ENCODE measurements at places on chromosomes 5 and 9. TPM values are rescaled to one million over a fixed set of nuclear protein-coding genes. Genes with fewer than 3 reads are reported as not detected.

ARHGEF28 gene
- 28.2 TPM for total RNA-seq

SPATA31A3 gene
- total RNA-seq, result not detected

OBP2B gene
- not detected for total RNA-seq

LOX gene
- total RNA-seq, result 3.3 TPM

TMOD1 gene
- total RNA-seq, result 16.0 TPM

KCNIP1 gene
- 0.46 TPM for total RNA-seq

DNA sequence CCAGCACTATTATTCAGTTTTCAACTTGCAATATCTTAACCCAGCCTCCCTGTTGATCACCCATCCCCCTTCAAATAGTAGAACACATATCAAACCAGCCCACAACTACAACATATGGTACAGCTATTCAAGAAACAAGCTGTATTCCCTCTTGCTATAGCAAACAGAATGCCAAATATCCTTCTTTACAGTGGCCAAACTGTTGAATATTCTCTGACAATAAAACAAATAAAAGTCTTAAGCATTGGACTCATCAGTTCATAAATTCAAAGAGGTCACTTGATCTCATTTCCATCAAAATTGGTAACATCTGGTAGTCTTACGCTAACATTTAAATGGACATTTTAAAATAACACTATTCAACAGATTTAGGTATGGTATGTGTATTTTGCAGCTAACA is 350.8 kb downstream of the EFNA5 start:
- H3K4me3 ChIP-seq, result no peak overlapping the region
- H3K27ac ChIP-seq, result no peak overlapping the region
- no peaks in the 10 kb centered on the region for H3K27me3 ChIP-seq
- H3K4me1 ChIP-seq, result no peaks in the 10 kb centered on the region
- DNase-seq, result no peak

DNA sequence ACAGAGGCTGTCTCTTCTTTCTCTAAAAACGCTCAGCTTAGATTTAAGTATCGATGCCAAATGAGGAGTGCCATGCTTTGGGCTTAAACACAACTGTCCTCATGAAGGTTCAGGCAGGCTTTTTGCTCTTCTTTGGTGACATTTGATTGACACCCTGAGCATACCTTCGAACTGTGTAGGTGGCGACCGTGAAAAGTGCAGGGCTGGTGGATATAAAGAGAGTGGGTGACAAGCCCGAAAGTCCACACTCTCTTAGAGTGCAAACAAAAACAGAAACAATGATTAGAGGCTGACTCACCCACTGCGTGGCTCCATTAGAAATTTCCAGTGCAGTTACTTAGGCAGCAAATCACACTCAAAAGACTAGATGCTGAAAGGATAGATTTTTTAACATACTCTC is 141.7 kb downstream of the SYK start:
- H3K27me3 ChIP-seq, result no peaks in the 10 kb centered on the region
- H3K27ac ChIP-seq, result no peak overlapping the region
- H3K4me1 ChIP-seq, result no peaks in the 10 kb centered on the region
- no peak for DNase-seq
- no peak overlapping the region for H3K4me3 ChIP-seq

GRCh38 chr9:7223981-7224380 is 466.2 kb downstream of the KDM4C start:
- no peak for DNase-seq
- H3K4me1 ChIP-seq, result no peaks in the 10 kb centered on the region
- no peak overlapping the region for H3K27ac ChIP-seq

- no peak for DNase-seq
- H3K27ac ChIP-seq, result no peak overlapping the region
- no peaks in the 10 kb centered on the region for H3K27me3 ChIP-seq
- no peaks in the 10 kb centered on the region for H3K36me3 ChIP-seq
These were observed 567.9 kb downstream of the CDH9 start for GRCh38 chr5:26470439-26470838.

GRCh38 chr9:99373912-99374311 is 151.8 kb downstream of the SEC61B start:
- H3K27ac ChIP-seq, result no peak overlapping the region
- no peaks in the 10 kb centered on the region for H3K36me3 ChIP-seq
- H3K4me1 ChIP-seq, result no peaks in the 10 kb centered on the region
- DNase-seq, result no peak

GRCh38 chr5:167057665-167058064 is 1233.8 kb upstream of the WWC1 start:
- no peak overlapping the region for H3K27ac ChIP-seq
- no peaks in the 10 kb centered on the region for H3K27me3 ChIP-seq
- no peak for DNase-seq

- H3K36me3 ChIP-seq, result no peaks in the 10 kb centered on the region
- no peaks in the 10 kb centered on the region for H3K27me3 ChIP-seq
- H3K27ac ChIP-seq, result no peak overlapping the region
- DNase-seq, result no peak
These were observed 23.8 kb downstream of the PHAX start for GRCh38 chr5:126624534-126624933.

- no peaks in the 10 kb centered on the region for H3K27me3 ChIP-seq
- H3K4me1 ChIP-seq, result no peaks in the 10 kb centered on the region
- H3K36me3 ChIP-seq, result no peaks in the 10 kb centered on the region
- no peak overlapping the region for H3K27ac ChIP-seq
- DNase-seq, result no peak
These were observed 39.5 kb upstream of the GOLGA1 start for GRCh38 chr9:124980431-124980830.

DNA sequence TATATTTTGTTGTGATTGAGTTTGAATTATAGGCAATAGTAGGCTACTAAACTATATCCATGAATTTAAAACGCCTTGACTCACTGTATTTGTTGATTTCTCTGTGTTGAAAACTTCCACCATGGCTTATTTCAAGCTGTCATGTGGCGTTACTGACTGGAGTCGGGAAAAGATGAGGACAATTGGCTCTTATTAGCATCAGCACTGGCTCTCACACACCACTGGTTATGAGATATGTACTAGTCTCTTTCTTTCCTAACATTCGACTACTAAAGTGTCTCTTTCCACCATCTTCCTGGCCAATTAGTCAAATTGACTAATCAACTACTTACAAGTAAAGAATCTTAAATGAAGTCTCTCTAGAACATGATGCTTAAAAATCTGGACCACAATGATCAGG is 9.1 kb upstream of the DAB2 start:
- H3K27me3 ChIP-seq, result no peaks in the 10 kb centered on the region
- peak overlapping the region; percentile 47 for H3K27ac ChIP-seq
- no peak overlapping the region for H3K4me3 ChIP-seq
- no peaks in the 10 kb centered on the region for H3K4me1 ChIP-seq
- no peaks in the 10 kb centered on the region for H3K36me3 ChIP-seq

DNA sequence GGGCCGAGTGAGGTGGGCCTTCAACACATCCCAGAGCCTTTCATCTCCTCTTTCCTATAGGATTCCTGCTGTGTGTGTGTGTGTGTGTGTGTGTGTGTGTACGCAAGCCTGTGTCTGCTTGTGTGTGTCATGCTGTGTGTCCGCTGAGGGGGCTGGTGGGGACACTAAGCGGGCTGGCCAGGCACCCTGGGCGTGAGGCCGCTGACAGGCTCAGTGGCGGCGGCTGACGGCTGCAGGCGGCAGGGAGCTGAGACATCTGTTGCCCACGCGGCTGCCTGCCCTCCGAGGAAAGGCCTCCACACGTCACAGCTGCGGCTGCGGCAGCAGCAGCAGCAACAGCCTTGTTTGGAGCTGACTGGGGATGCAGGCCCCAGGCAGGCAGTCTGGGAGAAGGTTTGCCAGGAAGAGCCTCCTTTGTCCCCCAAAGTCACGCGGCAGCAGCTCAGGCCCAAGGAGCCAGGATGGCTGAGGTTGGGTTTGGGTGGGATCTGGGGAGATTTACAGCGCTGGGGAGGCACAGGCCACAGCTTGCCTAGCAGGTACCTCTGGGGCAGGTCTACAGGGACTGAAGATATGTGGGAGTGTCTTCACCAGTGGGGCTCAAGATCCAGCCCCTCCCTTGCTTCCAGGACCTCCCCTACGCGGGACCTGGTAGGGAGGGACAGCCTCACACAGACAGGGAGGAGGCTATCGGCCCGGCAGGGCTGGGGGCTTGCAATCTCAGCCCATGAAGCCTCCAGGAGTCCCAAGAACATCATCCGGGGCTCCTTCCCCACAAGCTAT is 1.8 kb downstream of the PDLIM4 start:
- no peaks in the 10 kb centered on the region for H3K36me3 ChIP-seq
- DNase-seq, result peak; percentile 45
- no peak overlapping the region for H3K4me3 ChIP-seq
- H3K27ac ChIP-seq, result peak overlapping the region; percentile 19
- H3K4me1 ChIP-seq, result no peaks in the 10 kb centered on the region

DNA sequence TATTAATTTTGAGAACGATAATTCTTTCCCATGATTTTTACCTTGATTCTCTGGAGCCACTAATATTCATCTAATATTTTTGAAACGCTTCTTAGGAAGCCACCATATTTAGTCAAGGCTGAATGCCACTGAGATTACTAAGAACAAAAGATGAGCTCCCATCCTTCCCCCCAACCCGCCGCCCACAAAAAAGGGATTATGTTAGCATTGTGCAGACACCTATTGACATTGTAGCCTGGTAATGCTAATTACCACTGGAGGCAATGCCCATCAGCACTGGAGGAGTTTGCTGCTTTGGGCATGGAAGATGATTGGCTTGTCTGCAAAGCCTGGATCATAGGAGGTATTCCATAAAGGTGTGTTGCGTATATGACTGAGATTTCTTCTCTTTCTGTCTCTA is 739.1 kb upstream of the WWC1 start:
- no peak overlapping the region for H3K27ac ChIP-seq
- no peaks in the 10 kb centered on the region for H3K4me1 ChIP-seq
- DNase-seq, result no peak
- H3K36me3 ChIP-seq, result no peaks in the 10 kb centered on the region

GRCh38 chr5:90131383-90132133 is 278.0 kb downstream of the CETN3 start:
- no peaks in the 10 kb centered on the region for H3K4me1 ChIP-seq
- DNase-seq, result no peak
- H3K36me3 ChIP-seq, result no peaks in the 10 kb centered on the region
- no peak overlapping the region for H3K27ac ChIP-seq
- H3K27me3 ChIP-seq, result no peaks in the 10 kb centered on the region

DNA sequence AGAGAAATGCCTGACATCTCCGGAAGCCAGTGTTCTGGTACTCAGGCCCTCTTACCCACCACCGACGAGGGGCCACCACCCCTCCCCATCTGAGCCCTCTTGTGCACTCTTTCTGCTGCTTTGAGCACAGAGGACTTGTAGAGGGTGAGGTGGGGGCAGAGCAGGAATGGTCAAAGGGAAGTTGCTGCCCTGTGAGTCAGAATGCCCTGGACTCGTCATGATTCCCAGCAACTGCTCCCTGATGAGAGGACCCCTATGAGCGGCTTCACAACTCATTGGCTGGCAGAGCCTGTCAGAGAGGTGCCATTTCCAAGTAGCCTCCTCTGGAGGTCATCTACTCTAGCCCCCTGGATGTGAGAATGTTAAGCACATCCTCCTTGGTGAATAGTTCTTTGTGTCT is 845 bp downstream of the ECSCR start:
- no peak overlapping the region for H3K4me3 ChIP-seq
- no peak overlapping the region for H3K27ac ChIP-seq
- no peaks in the 10 kb centered on the region for H3K4me1 ChIP-seq

- no peak for DNase-seq
- H3K36me3 ChIP-seq, result no peaks in the 10 kb centered on the region
- H3K27ac ChIP-seq, result no peak overlapping the region
These were observed 7.4 kb downstream of the FIBCD1 start for GRCh38 chr9:130931508-130932254.

- no peak overlapping the region for H3K4me3 ChIP-seq
- no peak for DNase-seq
- no peaks in the 10 kb centered on the region for H3K27me3 ChIP-seq
- H3K27ac ChIP-seq, result no peak overlapping the region
- H3K36me3 ChIP-seq, result no peaks in the 10 kb centered on the region
These were observed 1006.4 kb upstream of the CTNND2 start for GRCh38 chr5:12910641-12911040.

DNA sequence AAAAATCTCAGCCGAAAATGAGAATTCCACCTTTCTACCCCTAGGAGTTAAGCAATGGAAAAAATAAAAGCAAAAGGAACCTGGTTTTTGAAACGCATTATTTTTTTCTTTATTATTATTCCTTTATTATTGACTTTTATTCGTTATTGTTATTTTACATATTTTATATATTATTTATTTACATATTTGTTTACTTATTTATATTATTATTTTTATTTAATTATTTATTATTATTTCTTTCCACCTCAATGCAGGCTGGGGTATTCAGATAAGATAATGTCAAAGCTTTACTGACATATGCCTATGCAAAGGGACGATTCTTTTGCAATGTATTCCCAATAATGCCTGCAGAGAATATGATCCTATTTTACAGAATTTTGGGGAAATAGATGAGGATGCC is 16.7 kb downstream of the UGT3A2 start:
- no peaks in the 10 kb centered on the region for H3K4me1 ChIP-seq
- H3K27ac ChIP-seq, result no peak overlapping the region
- no peaks in the 10 kb centered on the region for H3K36me3 ChIP-seq
- no peak overlapping the region for H3K4me3 ChIP-seq

- H3K27me3 ChIP-seq, result no peaks in the 10 kb centered on the region
- H3K36me3 ChIP-seq, result no peaks in the 10 kb centered on the region
- no peaks in the 10 kb centered on the region for H3K4me1 ChIP-seq
- no peak for DNase-seq
These were observed 16.9 kb downstream of the PDGFRB start for GRCh38 chr5:150138551-150139265.

GRCh38 chr5:118984602-118985001 is 3.7 kb downstream of the DTWD2 start:
- H3K27ac ChIP-seq, result no peak overlapping the region
- no peaks in the 10 kb centered on the region for H3K27me3 ChIP-seq
- no peak for DNase-seq
- H3K4me3 ChIP-seq, result no peak overlapping the region
- peaks cover 11% of the 10 kb centered on the region for H3K4me1 ChIP-seq

GRCh38 chr9:1055166-1055565 is 5.0 kb downstream of the DMRT2 start:
- no peaks in the 10 kb centered on the region for H3K4me1 ChIP-seq
- H3K27me3 ChIP-seq, result peaks cover 16% of the 10 kb centered on the region
- no peaks in the 10 kb centered on the region for H3K36me3 ChIP-seq
- H3K4me3 ChIP-seq, result no peak overlapping the region

GRCh38 chr5:164002214-164002613 is 496.8 kb downstream of the MAT2B start:
- no peaks in the 10 kb centered on the region for H3K27me3 ChIP-seq
- no peak for DNase-seq
- no peaks in the 10 kb centered on the region for H3K4me1 ChIP-seq
- no peak overlapping the region for H3K27ac ChIP-seq
- H3K36me3 ChIP-seq, result no peaks in the 10 kb centered on the region

DNA sequence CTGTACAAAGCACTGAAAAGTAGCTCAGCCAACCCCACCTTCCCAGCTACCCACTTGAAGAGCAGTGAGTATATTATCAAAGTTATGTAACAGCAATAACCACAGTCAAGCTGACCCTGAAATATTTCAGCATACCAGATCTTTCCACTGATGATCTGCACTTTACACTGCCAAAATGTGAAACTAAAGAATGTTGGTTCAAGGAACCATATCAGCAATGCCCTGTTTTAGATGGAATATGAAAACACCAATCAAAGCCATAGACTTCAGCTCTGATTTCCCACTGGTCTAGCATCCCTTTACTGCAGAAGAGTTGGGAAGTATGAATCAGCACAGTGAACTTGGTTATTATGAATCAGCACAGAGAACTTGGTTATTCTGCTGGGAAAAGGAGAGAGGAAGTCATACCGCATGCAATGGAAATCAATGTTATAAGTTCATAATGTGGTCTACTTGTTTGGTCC is 20.0 kb downstream of the CEMIP2 start:
- no peak overlapping the region for H3K27ac ChIP-seq
- H3K4me1 ChIP-seq, result peaks cover 3% of the 10 kb centered on the region
- H3K27me3 ChIP-seq, result no peaks in the 10 kb centered on the region
- H3K36me3 ChIP-seq, result peaks cover 12% of the 10 kb centered on the region

GRCh38 chr9:80664327-80665210 is 1024.8 kb downstream of the TLE1 start:
- DNase-seq, result no peak
- no peak overlapping the region for H3K4me3 ChIP-seq
- no peaks in the 10 kb centered on the region for H3K36me3 ChIP-seq
- H3K4me1 ChIP-seq, result no peaks in the 10 kb centered on the region
